Neural cell (in vitro differentiated cells): ENCODE measurements at places on chromosomes 7 and 10. TPM values are rescaled to one million over a fixed set of nuclear protein-coding genes. Genes with fewer than 3 reads are reported as not detected.

Gene OPN1SW
- 1.2 and 1.9 TPM in 2 replicates for polyA plus RNA-seq

Gene H2BK1
- polyA plus RNA-seq, result not detected in 2 replicates

Gene CNPY1
- polyA plus RNA-seq, result 0.36 and 4.2 TPM in 2 replicates

Gene SFTPD
- polyA plus RNA-seq, result 0.51 and 1.4 TPM in 2 replicates

Gene KLF14
- 0.48 TPM in 1 of 2 replicates, not detected in the other for polyA plus RNA-seq

Gene TRUB1
- 45.4 and 48.8 TPM in 2 replicates for polyA plus RNA-seq

Gene PNLIPRP3
- not detected in 2 replicates for polyA plus RNA-seq

Gene AOC1
- polyA plus RNA-seq, result not detected in 2 replicates

Gene CAPZA2
- polyA plus RNA-seq, result 129 and 191 TPM in 2 replicates
